ENCODE measurements at places on chromosomes 2 and 18.

GRCh38 chr18:9708434-9709303 lies 568 bp downstream of the RAB31 start:
- DNase-seq: no peak

- DNase-seq: no peak
These were observed 67.5 kb downstream of the ATP9B start for GRCh38 chr18:79136742-79137141.

DNA sequence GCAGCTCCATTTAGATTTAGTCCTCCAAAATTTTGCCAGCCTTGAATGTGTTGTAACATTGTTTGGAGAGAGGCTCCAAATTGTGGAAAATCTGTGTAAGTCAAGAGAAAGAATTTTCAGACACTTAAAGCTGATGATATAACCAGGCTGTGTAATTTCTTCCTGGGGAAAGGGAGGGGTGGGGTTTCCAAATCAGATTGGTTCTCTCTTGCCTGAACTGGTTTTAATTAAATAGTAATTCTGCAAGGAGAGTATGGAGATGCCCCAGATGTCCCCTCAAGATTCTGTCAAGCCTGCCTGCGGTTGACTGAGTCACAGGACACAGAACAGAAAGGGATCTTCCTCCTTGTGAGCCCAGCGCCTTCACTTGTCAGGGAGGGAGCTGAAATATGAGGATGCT lies 54.5 kb downstream of the C18orf63 start:
- no peak for DNase-seq

GRCh38 chr2:25845843-25846505 lies 32.3 kb downstream of the ASXL2 start:
- no peak for DNase-seq

DNA sequence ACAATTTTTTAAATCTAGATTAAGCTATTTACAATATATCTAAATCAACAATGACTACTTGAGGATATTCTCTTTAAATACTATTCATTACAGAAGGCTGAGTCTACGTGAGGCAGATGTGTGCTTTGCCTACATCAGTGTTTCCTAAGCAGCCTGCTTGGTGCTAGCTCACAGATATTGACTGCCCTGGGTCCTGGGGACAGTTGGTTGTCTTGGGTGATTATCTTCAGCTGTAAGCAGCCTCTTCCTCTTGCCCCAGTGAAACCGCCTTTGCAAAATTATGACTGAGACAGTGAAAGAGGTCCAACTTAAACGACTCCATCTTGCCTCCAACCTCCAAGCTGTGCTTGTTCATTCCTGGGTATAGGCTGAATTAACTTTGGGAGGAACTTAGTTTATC lies 39.6 kb upstream of the CCDC88A start:
- DNase-seq: no peak

DNA sequence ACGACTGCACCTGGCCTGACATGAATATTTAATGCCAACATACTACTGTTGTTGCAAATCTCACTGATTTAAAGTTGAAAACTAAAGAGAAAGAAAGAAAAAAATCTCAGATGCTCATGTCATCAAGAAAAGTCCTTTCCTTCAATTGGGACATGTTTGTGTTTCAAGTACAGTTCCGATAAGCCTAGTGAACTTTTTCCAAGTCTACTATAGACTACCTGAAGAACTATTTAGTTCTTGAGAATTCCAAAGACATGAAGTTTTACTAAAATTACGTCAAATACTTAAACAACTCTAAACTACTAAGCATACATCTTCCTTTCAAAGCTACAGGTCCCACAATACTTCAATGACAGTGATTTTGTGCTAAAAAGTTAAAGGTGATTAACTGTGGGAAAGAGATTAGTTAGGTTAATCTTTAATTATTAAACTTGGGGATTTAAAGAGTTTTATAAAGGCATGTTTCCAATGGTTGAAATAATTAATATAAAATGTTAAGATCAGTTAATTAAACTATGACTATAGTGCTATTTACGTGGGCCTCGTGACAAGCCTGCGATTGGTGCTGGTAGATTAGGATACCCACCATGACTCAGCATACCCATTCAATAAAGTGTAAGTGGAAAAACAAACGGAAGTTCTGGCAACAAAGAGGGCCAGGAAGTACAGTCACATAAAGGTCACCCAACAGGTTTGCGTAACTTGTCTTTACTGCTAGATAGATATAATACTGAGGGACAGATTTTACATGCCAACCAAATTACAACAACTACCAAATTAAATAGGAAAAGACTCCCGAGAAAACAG lies 55.5 kb downstream of the SEPTIN10 start:
- DNase-seq: no peak

- DNase-seq: no peak
These were observed 380.5 kb downstream of the DLGAP1 start for GRCh38 chr18:4074647-4075046.

GRCh38 chr2:68784188-68784587 lies 49.6 kb downstream of the ARHGAP25 start:
- no peak for DNase-seq

GRCh38 chr2:12719400-12720277 lies 2.9 kb downstream of the TRIB2 start:
- DNase-seq: no peak

- no peak for DNase-seq
These were observed 56.6 kb downstream of the EPG5 start for GRCh38 chr18:45910405-45911023.

DNA sequence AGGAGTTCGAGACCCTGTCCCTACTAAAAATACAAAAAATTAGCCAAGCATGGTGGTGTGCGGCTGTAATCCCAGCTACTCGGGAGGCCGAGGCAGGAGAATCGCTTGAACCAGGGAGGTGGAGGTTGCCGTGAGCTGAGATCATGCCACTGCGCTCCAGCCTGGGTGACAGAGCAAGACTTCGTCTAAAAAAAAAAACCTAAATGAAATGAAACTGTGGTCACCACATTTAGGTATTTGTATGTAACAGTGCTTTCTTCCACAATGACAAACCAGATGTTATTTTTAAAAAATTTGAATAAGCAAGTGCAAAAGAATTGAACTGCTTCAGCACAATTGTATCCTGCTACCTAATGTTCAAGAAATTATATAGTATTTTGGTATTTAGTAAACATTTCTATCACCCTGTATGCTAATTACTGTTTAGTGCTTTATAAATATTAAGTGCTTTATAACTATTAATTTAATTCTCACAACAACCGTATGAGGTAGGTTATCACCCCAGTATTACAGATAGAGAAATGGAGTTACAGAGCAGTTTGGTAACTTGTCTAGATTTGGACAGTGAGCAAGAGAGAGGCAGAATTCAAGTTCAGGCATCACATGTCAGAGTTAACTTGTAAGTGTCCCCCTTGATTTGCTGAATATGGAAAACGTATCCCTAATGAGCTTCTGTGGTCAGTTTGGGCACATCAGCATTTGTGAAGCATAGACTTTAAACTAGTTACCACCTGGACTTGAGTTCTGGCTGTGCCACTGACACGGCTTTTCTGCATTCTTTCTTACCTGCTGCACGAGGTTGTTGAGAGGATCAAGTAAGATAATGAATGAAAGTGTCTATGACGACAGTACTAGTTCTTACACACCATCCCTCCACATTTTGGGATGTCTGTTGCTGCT lies 14.4 kb downstream of the PHLPP1 start:
- no peak for DNase-seq

DNA sequence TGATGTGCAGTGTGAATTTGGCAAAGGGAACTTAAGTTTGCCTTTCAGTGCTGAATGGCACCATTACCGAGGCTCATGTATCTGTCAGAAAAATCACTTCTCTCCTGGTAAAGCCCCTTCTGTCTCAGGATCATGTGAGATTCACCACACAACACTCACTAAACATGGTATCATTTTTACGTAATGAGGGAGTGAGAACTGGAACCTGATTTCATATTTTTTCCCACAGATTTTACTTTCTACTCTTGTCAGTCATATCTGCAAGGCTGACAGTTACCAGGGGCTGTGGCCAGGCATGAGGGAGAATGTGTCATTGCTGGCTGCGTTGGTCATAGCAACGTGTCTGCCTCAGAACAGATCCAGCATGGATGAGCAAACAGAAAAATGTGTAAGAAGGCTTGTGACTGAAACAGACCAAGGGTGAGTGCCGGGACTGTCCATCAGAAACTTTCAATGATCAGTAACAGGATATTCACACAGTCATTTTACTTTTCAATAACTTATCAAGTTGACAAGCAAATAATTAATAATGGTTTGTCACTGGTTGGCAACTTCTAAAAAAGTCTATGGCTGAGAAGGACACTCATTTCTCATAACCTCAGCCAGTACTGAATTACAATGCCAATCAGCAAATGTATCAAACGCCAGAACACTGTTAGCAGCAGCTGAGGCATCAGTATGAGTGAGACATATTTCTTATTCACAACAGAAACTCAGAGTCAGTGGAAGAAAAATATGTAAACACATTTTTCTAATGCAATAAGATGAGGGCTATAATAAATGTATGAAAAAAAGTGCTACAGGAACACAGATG lies 100.5 kb downstream of the CDC42EP3 start:
- DNase-seq: no peak

DNA sequence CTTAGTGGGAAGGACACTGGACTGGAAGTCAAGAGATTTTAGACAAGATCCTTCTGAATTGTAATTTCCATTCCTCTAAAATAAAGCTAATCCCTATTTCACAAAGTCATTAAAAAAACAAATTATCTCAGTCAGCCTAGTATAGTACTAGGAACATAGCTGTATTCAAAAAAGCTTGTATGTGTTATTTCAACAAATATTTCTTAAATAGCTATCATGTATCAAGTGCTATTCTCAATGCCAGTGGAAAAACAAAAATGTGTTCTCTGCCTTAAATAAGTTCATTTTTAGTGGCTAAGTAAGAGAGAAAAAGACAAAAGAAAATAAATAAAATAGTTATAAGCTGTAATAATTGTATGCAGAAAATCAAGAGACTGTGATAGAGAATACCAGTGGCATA lies 541.8 kb upstream of the CDH2 start:
- DNase-seq: no peak
